ENCODE measurements at places on chromosomes 4 and X. TPM values are rescaled to one million over a fixed set of nuclear protein-coding genes. Genes with fewer than 3 reads are reported as not detected.

GRCh38 chr4:169175476-169175875, 95.3 kb downstream of the SH3RF1 start:
- peaks cover 4% of the 10 kb centered on the region for H3K36me3 ChIP-seq

DNA sequence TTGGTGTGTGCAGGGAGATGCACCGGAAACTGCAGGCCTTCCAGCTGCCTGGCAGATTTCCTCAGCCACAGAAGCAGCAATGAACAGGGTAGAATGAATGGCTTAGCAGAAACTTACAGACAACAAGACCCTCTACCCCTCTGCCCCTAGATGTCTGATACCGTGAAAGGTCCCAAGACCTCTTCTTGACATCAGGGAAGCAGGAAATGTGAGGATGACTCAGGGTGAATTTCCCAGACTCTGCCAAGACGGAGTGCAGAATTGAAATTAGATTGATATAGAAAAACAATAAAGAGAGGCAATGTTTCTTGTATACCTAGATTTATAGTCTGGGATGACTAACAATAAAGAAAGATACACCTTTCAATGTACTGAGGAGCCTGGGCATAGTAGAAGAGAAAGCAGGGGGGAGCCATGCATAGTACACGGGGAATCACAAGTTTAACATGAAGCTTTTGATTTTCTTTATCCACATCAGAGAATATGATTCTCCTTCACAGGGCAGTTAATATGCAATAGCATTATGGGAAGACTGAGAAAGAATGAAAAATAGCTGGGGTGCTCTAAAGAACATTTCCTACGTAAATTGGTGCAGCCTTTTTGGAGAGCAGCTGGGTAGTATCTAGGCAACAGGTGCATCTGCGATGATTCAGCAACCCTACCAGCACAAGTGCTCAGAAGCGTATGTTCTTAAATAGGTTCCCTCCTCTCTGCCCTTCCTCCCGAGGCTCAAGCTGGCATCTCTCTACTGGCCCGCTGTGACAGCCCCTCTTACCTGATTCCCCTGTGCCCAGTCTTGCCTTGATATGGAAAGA, 18.3 kb upstream of the CXCR3 start:
- no peak for DNase-seq
- H3K27me3 ChIP-seq, result no peaks in the 10 kb centered on the region
- H3K36me3 ChIP-seq, result no peaks in the 10 kb centered on the region
- H3K4me3 ChIP-seq, result no peak overlapping the region

DNA sequence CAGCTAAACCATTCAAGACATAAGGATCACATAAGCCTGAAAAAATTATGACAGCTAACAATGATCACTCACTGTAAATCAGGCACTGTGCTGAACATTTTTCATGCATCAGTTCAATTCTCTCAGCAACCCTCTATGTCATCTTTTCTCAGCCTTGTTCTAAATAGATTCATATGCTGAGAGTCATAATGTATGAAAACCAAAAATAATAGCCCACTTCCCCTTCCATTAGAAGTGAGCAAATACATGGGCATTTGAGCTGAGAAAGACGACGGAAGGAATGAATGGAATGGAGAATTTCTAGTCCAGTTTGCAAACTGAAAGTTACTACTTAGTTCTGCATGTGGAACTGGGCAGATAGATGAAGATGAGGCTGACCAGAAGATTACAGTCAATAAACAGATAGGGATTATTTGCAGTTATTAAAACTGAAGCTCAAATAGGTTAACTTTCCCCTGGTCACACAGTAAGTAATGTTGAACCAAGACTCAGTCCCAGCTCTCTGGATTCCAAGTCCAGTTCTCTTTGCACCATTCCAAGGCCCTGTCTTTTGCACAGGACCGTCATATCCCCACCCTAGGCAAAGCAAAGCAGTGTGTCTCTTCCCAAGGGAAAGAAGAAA, 1.6 kb upstream of the SH3RF1 start:
- H3K36me3 ChIP-seq, result peaks cover 4% of the 10 kb centered on the region
- no peaks in the 10 kb centered on the region for H3K27me3 ChIP-seq
- peak overlapping the region; percentile 85 for H3K4me3 ChIP-seq
- DNase-seq, result no peak
- peaks cover 39% of the 10 kb centered on the region for H3K4me1 ChIP-seq
- H3K27ac ChIP-seq, result peak overlapping the region; percentile 88

DNA sequence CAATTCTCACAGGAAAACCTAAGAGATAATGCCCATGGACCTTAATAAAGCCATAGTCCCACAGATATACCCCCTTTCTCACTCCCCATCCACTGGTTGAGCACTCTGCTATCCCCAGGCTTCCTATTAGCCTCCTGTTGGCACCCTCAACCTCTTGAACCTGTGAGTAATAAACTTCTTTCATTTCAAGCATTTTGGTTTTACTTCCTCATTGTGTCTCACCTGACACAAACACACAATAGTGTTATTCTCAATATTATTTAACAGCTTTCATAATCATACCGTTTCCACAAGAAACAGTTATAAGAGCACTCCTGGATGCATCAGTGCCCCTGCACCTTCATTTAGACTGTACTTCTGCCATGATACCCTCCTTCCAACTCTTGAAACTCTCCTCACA, 56.8 kb downstream of the TRPC5 start:
- H3K4me1 ChIP-seq, result no peaks in the 10 kb centered on the region
- H3K36me3 ChIP-seq, result no peaks in the 10 kb centered on the region
- DNase-seq, result no peak

DNA sequence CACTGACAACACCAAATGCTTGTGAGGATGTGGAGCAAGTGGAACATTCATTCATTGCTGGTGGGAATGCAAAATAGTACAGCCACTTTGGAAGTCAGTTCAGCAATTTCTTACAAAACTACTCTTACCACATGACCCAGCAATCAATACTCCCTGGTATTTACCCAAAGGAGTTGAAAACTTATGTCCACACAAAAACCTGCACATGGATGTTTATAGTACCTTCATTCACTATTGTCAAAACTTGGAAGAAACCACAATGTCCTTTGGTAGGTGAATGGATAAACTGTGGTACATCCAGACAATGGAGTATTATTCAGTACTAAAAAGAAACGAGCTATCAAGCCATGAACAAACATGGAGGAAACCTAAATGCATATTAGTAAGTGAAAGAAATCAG, 27.5 kb downstream of the HUWE1 start:
- DNase-seq, result no peak
- H3K4me1 ChIP-seq, result no peaks in the 10 kb centered on the region
- H3K27ac ChIP-seq, result no peak overlapping the region
- H3K27me3 ChIP-seq, result no peaks in the 10 kb centered on the region
- H3K36me3 ChIP-seq, result peaks cover 21% of the 10 kb centered on the region

GRCh38 chr4:76622126-76622525, 187.1 kb downstream of the SHROOM3 start:
- H3K4me1 ChIP-seq, result peaks cover 45% of the 10 kb centered on the region
- H3K27me3 ChIP-seq, result no peaks in the 10 kb centered on the region
- peak overlapping the region; percentile 24 for H3K27ac ChIP-seq
- no peak overlapping the region for H3K4me3 ChIP-seq
- no peak for DNase-seq
- no peaks in the 10 kb centered on the region for H3K36me3 ChIP-seq

DNA sequence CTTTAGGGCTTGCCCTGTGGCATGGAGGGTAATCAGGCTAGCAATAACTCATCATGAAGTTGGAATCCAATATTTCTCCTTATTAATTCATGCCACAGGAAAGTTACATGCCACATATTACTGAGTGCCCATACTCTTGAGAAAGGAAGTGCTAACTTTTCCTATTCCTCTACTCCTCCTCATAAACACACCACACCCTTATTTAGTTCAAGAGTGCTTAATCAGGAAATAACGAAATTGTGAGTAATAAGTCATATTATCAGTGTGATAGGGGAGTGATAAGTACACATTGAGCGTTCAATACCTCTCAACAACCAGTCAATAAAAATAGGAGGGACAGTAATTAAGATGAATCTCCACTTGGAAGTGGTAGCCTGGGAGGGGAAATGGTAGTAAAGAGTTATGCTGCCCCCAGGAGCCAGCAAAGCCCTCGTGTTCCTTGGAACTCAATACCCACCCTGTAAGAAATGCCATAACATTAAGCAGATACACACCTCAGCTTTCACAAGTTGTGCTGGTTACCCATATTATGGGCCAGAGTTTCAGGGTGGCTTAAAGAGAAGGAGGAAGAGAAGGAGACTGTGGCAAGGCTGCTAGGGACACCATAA, 410.0 kb upstream of the NR3C2 start:
- no peak overlapping the region for H3K4me3 ChIP-seq
- no peaks in the 10 kb centered on the region for H3K36me3 ChIP-seq
- no peak for DNase-seq

GRCh38 chr4:1376391-1376840, 29.4 kb downstream of the UVSSA start:
- H3K27ac ChIP-seq, result no peak overlapping the region
- H3K4me1 ChIP-seq, result no peaks in the 10 kb centered on the region
- no peak for DNase-seq
- peaks cover 16% of the 10 kb centered on the region for H3K36me3 ChIP-seq

DNA sequence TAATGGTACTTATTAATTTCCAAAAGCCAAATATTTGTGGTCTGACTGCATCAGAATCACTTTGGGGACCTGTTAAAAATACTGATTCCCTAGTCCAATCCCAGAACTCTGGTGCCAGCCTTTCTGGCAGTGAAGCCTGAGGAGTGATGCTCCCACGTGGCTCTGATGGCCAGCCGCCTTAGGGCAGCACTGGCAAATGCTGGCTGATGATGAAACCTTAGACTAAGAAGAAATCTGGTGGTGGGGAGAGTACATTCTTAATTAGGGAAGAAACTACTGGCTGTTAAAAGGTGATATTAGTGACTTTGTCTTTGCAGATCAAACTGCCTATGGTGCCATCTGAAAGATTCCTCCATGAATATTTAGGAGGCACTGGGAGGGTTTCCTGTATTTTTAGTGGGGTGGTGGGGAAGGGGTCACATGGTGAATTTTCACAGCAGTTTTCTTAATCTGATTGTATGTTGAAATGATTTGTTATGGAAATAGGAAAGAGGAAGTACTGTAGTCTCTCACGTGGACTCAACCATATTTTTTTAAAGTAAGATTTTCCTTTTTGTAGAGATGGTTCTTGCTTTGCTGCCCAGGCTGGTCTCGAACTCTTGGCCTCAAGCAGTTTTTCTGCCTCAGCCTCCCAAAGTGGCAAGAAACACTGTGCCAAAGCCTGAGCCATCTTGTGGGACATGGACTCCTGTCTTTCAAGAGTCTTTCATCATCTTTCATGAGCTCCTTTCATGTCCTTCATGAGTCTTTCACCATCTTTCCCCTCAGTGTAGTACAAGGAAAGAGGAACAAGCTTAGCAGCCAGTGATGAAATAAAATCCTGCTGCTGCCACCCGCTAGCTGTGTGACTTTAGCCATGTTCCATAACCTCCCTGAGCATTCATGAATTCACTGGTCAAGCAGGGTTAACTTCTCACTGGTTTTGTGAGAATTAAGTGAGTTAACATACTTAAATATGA, 90.8 kb downstream of the ZNF330 start:
- peaks cover 5% of the 10 kb centered on the region for H3K4me1 ChIP-seq
- H3K27me3 ChIP-seq, result peaks cover 9% of the 10 kb centered on the region
- no peak overlapping the region for H3K4me3 ChIP-seq
- H3K36me3 ChIP-seq, result no peaks in the 10 kb centered on the region

DNA sequence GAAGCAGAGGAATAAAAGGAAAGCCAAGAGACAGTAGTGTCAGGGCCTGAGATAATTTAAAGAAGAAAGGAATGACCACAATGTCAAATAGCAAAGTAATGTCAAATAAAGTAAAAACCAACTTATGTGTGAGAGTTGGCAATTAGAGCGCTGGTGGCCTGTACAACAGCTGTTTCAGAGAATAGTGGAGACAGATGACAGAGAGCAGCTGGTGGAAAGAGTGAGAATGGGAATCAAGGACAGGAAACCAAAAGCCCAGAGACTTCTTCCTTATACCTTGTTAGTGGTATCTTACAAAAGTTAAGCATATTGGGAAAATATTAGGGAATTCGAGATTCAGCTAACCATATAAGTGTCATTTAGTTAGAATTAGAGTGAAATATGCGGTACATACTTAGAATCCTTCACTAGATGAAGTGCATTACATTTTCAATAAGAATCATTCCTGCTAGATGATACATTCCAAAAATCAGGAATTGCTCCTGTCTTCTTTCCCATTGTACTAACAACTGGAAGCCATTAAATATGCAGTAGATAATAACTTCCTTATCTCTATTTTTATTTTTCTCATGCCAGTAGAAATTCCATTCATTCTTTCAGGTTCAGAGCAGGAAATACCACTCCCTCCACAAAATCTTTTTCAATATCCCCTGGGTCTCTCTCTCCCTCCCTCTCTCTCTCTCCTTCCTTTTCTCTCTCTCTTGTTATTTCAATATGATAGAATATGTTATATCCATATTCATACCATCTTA, 525.4 kb downstream of the CENPC start:
- H3K27ac ChIP-seq, result no peak overlapping the region
- H3K36me3 ChIP-seq, result peaks cover 1% of the 10 kb centered on the region
- DNase-seq, result no peak
- H3K4me1 ChIP-seq, result peaks cover 8% of the 10 kb centered on the region
- no peak overlapping the region for H3K4me3 ChIP-seq
- no peaks in the 10 kb centered on the region for H3K27me3 ChIP-seq

DNA sequence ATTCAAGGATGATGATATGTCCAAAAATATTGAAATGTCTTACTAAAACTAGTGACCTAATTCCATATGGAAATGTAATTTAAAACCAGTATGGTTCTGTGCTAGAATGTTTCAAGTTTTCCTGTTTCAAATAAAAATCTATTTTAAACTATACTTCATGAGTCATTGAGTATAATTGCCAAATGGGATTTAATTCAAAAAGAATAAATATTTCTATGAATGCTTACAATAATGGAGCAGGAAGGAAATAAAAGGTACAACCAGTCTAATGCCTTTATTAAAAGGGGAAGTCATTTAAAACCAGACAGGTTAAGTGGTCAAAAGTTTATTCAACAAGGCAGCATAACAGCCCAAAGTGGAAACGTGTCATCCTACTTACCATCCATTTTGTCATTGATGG, 2347.1 kb downstream of the PCDH7 start:
- H3K4me3 ChIP-seq, result no peak overlapping the region
- peaks cover 27% of the 10 kb centered on the region for H3K4me1 ChIP-seq
- no peak for DNase-seq
- no peaks in the 10 kb centered on the region for H3K27me3 ChIP-seq
- no peak overlapping the region for H3K27ac ChIP-seq
- H3K36me3 ChIP-seq, result peaks cover 5% of the 10 kb centered on the region

- DNase-seq, result no peak
- no peak overlapping the region for H3K27ac ChIP-seq
- H3K27me3 ChIP-seq, result no peaks in the 10 kb centered on the region
These were observed 6.8 kb downstream of the STAP1 start for GRCh38 chr4:67565284-67565683.

GRCh38 chr4:93730760-93731159, 97.8 kb upstream of the ATOH1 start:
- H3K27me3 ChIP-seq, result no peaks in the 10 kb centered on the region
- no peak for DNase-seq
- no peaks in the 10 kb centered on the region for H3K36me3 ChIP-seq
- H3K27ac ChIP-seq, result no peak overlapping the region
- no peak overlapping the region for H3K4me3 ChIP-seq
- H3K4me1 ChIP-seq, result no peaks in the 10 kb centered on the region

- peaks cover 49% of the 10 kb centered on the region for H3K4me1 ChIP-seq
- H3K27me3 ChIP-seq, result no peaks in the 10 kb centered on the region
- H3K27ac ChIP-seq, result peak overlapping the region; percentile 11
- no peaks in the 10 kb centered on the region for H3K36me3 ChIP-seq
- no peak overlapping the region for H3K4me3 ChIP-seq
- no peak for DNase-seq
These were observed 79.4 kb downstream of the LUZP4 start for GRCh38 chrX:115368876-115369275.

The DIAPH2 gene
- 17.7 TPM for total RNA-seq

The DACH2 gene
- 4.2 TPM for total RNA-seq

The ETDB gene
- not detected for total RNA-seq

The DCAF8L2 gene
- total RNA-seq, result not detected

The RHOXF2B gene
- total RNA-seq, result not detected

The EGFL6 gene
- 0.40 TPM for total RNA-seq

The GYPB gene
- total RNA-seq, result not detected

The PGAM4 gene
- total RNA-seq, result not detected
